ENCODE measurements at places on chromosomes 5 and 9.

DNA sequence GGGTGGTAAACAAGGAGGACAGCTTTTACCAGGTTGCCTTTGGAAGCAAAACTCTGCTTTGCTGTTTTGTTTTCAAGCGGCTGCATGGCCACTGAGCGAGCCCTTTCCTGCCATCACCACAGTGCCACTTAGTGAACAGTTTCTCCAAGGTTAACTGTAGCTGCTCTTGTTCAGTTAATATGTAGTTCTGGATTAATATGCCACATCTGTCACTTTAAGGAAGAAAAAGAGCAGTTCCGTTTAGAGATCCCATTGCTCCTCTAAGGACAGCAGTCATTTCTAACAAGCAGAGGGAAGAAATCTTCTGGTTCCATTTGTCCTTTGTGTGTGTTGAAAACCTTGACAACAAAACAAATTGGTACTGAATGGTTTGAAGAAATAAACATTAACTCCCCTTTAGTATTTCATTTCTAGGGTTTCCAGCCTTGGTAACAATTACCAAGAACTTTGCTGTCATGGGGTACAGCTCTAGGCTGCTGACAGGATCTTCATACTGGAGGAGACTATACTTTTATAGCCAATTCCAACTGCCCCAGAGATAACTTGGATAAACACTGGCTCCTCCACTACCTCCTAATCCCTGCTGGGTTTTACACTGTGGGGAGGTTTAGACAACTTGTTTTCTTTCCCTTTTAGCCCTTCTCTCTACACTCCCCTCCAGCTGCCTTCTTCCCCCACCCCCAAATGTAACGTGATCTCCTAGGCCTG lies 10.3 kb upstream of the ABL1 start:
- DNase-seq = no peak

GRCh38 chr5:75886706-75887105 lies 169.5 kb upstream of the POC5 start:
- no peak for DNase-seq

GRCh38 chr9:90499761-90500160 lies 142.9 kb downstream of the DIRAS2 start:
- no peak for DNase-seq

DNA sequence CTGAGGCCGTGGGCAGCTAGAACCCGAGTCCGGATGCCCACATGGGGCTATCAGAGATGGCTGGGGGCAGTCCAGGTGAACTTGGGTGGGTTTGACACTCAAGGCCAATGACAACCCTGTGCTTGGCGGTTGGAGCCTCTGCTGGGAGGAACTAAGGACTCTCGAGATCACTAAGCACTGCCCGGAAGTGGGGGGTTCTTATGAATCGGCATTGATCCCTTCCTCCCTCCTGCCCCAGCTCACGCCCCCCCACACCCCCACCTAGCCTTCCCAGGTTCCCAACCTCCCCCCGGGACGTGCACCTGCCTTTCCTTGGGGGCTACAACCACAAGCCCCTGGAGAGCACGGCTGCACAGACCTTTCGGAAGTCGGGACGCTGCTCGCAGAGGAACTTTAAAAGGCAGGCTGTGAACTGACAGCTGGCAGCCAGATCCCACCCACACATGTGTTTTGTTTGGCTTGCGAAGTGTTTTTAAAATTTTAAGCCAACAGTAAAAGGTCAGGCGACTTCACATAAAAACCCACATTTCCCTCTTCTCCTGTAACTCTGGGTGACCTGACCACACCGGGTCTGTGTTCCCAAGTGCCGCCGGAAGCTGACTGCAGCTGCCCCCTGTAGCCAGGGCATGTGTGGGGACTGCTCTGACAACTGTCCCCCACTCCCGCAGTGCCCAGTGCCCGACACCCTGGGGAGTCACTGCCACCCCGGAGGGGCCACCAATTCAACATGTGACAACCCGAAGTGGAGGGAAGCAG lies 5.1 kb upstream of the RALGDS start:
- peak; percentile 62 for DNase-seq

DNA sequence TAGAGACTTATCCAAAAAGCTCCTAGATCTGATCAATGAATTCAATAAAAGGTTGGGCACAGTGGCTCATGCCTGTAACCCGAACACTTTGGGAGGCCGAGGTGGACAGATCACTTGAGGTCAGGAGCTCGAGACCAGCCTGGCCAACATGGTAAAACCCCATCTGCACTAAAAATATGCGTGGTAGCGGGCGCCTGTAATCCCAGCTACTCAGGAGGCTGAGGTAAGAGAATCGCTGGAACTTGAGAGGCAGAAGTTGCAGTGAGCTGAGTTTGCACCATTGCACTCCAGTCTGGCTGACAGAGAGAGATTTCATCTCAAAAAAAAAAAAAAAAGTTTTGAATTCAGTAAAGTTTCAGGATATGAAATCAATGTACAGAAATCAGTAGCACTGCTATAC lies 20.0 kb downstream of the DCTN4 start:
- no peak for DNase-seq

Data from CD4-positive, alpha-beta T cell (primary cell).